ENCODE measurements at places on chromosomes 4 and X.

GRCh38 chr4:134754301-134755019 is 552.9 kb upstream of the PABPC4L start:
- no peak for DNase-seq

DNA sequence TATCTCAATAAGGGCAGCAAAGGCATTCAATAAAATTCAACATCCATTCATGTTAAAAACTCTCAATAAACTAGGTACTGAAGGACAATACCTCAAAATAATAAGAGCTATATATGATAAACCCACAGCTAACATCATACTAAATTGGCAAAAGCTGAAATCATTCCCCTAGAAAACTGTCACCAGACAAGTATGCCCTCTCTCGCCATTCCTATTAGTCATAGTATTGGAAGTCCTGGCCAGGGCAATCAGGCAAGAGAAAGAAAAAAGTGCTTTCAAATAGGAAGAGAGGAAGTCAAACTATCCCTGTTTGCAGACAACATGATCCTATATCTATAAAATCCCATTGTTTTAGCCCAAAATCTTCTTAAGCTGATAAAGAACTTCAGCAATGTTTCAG is 116.8 kb downstream of the TENT5D start:
- no peak for DNase-seq

DNA sequence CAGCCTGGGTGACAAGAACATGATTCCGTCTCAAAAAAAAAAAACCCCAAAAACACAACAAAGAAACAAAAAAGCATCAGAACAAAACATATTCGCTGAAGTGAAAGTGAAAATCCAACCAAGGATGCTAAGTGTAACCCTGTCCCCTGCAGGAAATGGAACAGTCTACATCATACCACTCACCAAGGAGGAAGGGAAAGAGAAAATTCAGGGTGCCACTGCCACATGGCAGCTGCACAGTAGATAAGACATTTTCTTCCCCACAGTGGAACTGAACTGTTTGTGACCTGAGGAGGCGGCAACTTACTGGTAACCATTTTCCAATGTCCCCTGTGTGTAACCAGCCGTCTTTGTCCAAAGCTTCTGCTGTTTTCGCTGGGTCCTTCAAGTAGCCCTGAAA is 28.2 kb upstream of the CENPU start:
- no peak for DNase-seq

GRCh38 chr4:175935016-175935661 is 123.1 kb upstream of the GPM6A start:
- no peak for DNase-seq

GRCh38 chr4:184362396-184362795 is 112.0 kb downstream of the IRF2 start:
- no peak for DNase-seq

- no peak for DNase-seq
Observed at GRCh38 chrX:118225711-118226428, 109.3 kb upstream of the KLHL13 start.

- no peak for DNase-seq
Observed at GRCh38 chr4:90207887-90208454, 80.8 kb downstream of the CCSER1 start.

DNA sequence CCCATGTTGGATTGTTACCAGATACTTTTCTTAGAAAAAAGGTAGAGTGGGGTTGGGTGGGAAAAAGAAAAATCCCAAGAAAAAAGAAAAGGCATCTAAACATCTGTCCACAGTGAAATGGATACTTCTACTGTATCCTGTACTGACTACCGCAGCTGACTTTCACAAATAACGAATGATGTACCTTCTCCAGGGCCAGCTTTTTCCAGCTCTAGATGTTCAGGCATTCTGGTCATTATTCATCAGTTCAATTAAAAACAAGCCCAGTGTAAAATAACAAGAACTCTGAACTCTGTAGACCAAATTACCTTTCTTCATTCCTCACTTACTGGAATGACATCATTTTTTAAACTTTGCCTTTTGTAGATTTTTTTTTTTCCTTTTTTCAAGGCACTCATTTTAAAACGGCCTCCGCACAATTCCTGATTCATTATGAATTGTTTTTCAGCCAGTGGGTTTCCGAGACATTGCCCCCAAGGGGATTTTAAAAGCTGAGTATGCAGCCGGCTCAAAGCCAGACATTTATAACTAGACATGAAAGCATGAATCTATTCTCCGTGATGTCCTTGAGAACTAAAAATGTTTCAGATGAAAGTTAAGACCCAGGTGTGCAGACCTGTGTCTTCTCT is 113.5 kb downstream of the PRKX start:
- DNase-seq: no peak

DNA sequence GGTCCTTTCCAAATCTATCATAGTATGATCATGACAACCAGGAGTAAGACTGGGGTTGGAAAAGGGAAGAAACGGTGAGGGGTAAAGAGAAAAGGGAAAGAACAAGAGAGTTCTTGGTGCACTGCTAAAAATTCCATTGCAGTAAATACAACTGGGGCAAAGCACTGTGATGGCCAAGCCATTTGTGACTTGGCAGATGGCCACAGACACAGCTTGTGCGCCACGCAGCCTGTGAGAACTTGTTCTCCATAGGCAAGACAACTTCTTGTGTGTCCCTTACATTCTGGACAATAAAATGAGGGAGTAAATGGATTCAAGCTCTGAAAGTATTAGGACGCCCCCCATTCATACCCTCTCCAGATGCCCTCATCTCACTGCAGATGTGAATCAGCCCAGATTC is 10.9 kb downstream of the MFAP3L start:
- no peak for DNase-seq

- DNase-seq: no peak
Observed at GRCh38 chr4:169337510-169337909, 66.8 kb upstream of the SH3RF1 start.
